WTC11 (cell line): ENCODE measurements at places on chromosomes 1 and 21.

DNA sequence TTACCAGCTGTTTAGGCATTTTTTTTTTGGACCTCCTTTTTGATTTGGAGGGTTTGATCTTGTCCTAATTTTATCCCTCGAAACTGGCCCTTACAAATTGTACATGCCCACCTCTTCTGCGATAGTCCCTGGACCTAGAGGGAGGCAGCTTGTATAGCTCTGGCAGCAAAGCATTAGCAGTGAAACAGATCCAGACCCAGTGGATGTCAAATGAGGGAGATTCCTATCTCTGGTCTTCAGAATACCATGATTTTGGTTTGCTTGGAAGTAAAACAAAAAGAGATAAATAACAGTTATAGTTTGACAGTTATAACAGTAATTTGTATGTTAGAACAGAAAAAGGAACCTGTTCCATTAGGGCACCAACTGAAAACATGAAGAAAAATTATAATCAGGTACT, 123.6 kb downstream of the MIS18A start:
- no peak for DNase-seq

DNA sequence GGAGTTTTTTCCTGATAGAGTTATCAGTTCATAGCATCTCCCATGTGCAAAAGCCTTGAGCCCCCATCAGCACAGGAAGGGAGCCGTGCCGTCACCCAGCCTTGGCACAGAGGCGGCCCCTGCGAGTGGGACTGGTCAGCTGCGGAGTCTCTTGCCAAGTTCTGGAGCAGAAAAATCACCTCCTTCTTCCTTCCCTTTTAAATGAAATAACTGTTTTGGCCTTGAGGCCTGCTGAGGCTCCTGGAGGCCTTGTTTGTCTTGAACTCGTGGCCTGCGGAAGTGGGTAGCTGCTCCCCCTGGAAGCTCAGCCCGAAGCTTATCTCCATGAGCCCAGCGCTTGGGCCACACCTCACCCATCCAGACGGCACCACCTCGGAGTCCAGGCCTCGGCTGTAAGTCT, 145.7 kb upstream of the TMEM51 start:
- no peak for DNase-seq

- peak; percentile 97 for DNase-seq
These were observed at the start of gene GPBP1L1 for GRCh38 chr1:45686288-45687013. Gene GPBP1L1 (minus strand): TSS chr1:45686533. CDS start chr1:45659087, 27,446 bp downstream.

- DNase-seq: no peak
These were observed 14.8 kb downstream of the ADORA3 start for GRCh38 chr1:111488669-111489068.

- DNase-seq: no peak
These were observed 45.7 kb downstream of the ZC3H11B start for GRCh38 chr1:219566951-219567947.

DNA sequence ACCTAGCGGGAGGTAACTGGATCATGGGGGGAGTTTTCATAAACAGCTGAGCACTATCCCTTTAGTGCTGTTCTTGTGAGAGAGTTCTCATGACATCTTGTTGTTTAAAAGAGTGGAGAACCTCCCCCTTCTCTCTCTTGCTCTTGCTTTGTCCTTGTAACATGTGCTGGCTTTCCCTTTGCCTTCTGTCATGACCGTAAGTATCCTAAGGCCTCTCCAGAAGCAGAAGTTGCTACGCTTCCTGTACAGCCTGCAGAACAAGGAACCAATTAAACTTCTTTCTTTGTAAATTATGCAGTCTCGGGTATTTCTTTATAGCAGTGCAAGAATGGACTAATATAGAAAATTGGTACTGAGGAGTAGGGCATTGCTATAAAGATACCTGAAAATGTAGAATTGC, 515.6 kb downstream of the NEGR1 start:
- DNase-seq: no peak

DNA sequence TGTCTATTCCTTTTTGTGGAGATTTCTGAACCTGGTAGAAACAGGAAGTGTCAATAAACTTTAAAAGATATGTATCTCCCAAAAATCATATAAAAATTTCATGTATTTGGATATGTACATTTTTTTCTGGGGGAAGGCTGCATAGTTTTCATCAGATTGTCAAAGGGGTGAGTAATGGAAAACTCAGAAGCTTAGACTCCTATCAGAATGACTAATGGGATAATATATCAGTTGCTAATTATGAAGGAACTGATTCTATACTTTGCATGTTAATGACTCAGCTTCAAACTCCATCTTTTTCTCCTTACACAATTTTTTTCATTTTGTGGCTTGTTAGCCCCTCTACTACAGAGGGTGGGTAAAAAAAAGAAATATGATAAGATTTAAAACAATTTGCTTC, 55.9 kb downstream of the GON4L start:
- DNase-seq: no peak

DNA sequence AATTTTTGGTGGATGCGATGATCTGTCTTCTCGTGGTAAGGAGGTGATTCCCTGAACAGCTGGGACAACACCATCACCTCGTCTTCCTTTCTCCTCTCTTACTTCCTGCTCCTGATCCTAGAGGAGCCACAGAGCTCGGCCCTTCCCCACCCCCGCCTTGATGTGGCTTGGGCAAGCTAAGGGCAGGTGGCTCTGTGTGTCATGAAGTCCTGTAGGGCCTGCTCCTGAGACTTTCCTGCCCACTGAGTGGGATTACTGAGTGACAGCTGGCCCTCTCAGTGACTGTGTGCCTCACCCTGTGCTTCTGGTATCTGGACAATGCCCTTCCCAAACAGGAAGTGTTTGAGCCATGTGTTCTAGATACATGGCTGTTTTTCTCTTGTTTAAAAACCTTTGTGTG, 153.0 kb downstream of the KCNJ6 start:
- DNase-seq: no peak

DNA sequence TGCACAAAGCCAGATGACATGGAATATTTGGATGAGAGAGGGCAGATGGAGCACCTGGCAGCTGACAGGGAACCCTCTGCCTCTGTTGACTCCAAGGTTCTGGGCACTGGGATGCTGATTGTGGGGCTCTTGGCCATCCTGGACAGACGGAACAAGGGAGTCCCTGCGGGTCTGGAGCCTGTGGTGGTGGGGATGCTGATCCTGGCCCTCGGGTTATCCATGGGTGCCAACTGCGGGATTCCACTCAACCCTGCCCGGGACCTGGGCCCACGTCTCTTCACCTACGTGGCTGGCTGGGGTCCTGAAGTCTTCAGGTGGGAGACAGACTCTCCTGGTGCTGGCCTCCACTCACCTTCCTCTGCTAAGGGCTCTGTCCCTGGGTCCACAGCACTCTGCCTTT, 1.8 kb upstream of the ATP8B2 start:
- no peak for DNase-seq

- no peak for DNase-seq
These were observed 121.4 kb downstream of the KCNK1 start for GRCh38 chr1:233735331-233735730.
